ENCODE measurements at places on chromosomes 11 and 22.
A peak's percentile ranks its signal among the peaks of the same experiment; 100 is the strongest.

DNA sequence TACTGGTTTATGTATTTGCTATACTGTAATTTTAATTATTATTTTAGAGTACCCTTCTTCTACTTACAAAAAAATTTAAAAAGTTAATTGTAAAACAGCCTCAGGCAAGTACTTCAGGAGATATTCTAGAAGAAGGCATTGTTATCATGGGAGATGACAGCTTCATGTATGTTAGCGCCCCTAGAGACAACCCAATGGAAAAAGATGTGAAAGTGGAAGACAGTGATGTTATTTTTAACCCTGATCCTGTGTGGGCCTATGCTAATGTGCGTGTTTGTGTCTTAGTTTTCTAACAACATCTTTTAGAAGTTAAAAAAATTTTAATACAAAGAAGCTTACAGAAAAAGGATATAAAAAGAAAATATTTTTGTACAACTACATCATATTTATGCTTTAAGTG is 205.0 kb downstream of the FAM76B start:
- DNase-seq = no peak

- no peak for DNase-seq
Observed at GRCh38 chr22:46233231-46233630, 16.9 kb downstream of the CDPF1 start.

DNA sequence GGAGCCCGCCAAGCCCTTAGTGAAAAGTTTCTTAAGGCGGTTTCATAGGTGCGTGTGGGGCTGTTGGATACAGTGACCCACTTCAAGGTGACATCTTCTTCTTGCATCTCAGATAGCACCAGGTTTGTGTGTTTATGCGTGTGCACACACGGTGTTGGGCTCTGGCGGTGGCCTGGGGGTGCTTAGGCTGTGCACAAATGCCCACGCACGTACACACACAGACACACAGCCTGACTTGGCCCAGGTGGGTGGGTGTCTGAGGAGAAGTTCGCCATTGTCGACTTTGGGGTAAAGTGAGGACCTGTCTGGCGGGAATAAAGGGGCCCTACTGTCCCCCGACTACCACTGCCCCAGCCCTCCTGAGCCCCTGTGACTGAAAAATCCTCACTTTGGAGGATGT is 103.8 kb downstream of the KCNQ1 start:
- DNase-seq = no peak

- DNase-seq = peak; percentile 78
Observed at GRCh38 chr11:93543292-93543977, at the start of gene SMCO4. Gene SMCO4, minus strand, starts transcription at chr11:93543391. Its CDS starts 64,202 bp downstream, at chr11:93479189.

GRCh38 chr11:123480290-123480815 is 50.3 kb downstream of the GRAMD1B start:
- no peak for DNase-seq

- no peak for DNase-seq
Observed at GRCh38 chr11:75333022-75333806, 18.2 kb downstream of the ARRB1 start.

DNA sequence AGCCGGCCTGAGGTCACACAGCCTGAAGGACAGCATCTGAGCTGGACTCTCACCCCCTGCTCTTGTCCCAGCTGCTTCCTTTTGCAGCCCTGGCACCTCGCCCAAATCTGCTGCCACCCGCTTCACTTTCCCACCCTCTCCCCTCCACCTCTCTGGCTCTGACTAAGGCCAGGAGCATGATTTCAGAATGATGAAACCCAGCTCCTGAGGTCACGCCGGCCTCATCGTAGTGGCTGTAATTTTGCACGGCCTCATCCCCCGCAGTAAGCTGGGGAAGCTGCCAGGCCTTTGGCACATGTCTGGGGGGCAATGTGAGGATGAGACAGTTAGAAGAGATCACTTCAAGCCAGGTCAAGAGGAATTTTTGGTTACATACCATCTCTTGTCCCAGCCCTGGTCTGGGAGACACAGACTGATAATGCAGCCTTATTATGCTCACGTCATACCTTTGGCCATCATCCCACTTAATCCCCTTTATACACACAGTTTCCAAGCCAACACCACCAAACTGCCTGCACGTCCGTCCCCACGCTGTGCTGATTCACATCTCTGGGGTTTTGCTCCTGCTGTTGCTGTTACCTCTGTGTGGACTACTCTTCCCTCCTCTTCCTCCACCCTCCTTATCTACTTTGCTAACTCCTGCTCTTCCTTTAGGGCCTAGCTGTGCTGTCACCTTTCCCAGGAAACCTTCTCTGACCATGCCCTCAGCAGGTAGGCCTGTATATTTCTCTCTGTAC is 58.1 kb downstream of the CHRDL2 start:
- peak; percentile 88 for DNase-seq

GRCh38 chr11:67664696-67665540 is 9.5 kb downstream of the ALDH3B2 start:
- no peak for DNase-seq

GRCh38 chr11:32385998-32386397 is 49.3 kb downstream of the WT1 start:
- peak; percentile 19 for DNase-seq

DNA sequence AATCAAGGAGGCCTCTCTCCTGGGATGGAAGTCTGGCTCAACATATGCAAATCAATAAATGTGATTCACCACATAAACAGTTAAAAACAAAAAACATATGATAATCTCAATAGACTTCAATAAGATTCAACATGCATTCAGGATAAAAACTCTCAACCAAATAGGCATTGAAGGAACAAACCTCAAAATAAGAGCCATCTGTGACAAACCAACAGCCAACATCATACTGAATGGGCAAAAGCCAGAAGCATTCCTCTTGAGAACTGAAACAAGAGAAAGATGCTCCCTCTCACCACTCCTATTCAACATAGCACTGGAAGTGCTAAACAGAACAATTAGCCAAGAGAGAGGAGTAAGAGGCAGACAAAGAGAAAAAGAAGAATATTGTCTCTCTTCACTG is 54.0 kb upstream of the SEZ6L start:
- DNase-seq = no peak

GRCh38 chr11:40722179-40722795 is 737.2 kb downstream of the LRRC4C start:
- DNase-seq = no peak

GRCh38 chr22:46540874-46541273 is 3.5 kb upstream of the CELSR1 start:
- no peak for DNase-seq

DNA sequence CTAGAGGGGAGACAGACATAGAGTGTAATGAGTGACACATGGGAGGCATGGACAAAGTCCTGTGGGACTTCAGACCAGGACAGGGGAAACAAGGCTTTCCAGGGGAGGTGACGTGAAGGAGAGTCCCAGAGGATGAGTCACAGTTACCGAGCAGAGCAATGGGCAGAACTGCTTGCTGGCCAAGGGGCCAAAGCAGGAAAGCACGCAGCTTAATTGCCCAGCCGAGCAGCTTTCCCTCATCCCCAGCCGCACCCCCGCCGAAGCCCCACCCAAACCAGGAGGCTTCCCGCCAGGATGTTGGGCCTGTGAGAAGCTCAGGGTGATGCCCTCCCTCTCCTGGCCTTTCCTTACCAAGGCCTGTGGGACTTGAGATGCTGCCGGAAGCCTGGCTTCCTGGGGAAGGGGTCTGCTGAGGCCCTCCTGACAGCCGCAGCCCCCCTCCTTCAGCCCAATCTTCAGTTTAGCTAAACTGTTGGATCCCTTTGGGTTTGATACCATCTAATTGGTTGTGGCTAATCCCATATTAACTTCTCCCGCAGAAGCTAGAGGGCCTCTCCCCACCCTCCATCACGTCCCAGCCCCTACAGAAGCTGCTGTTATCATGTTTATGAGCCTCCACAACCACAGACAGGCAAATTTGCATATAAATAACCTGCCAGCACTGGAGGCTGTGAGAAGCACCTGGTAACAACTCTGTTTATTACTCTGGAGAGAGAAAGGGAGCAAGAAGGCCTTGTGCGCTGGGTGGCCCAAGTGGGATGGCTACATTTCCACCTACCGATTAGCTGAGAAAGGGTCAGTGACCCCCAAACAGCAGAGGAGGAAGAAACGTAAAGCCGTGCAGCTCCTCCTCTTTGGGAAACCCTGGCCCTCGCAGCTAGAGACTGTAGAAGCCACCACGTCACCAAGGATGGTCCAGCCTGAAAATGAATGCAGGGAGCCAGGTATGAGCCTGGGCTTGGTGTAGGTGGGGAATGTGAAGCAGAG is 80.0 kb downstream of the TRIM29 start:
- no peak for DNase-seq

- DNase-seq = no peak
Observed at GRCh38 chr11:68549789-68550484, 89.4 kb downstream of the PPP6R3 start.

- no peak for DNase-seq
Observed at GRCh38 chr11:95723361-95723942, 66.1 kb downstream of the FAM76B start.

GRCh38 chr11:69270941-69271340 is 23.0 kb upstream of the MYEOV start:
- no peak for DNase-seq

DNA sequence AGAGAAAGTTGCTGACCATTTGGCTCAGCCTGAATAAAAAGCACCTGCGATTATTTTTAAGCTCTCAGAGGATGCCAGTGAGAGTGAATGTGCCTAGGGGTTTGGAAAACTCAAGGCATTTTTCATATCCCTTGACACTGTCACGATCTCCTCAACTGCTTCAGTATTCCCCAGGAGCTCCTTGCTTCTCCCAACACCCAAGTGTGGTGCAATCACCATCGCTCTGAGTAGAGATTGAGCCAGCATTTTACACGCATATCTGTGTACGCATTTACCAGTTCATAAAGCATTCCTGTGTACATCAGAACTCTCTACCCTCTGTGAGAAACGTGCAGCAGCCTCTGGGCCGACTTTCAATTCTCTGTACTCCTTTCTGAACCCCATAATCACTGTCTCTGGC is 1.3 kb downstream of the SRRD start:
- no peak for DNase-seq

DNA sequence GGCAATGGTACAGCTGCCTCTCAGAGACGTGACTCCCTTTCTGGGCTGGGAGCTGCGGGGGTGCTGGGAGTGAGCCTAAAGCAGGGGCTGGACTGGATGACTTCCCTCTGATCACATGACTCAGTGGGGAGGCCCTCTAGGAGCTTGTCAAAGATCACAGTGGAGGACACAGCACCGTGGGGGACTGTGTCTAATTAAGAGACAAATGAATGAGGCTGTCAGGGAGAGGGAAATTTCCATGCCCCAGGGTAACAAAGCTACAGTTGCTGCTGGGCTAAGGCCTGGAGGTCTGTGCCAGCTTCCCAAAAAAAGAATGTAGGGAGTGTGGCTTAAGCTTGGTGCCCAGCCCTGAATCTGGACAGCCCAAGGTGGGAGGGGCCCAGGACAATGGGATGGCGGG is 262.8 kb upstream of the PLET1 start:
- no peak for DNase-seq

- no peak for DNase-seq
Observed at GRCh38 chr11:78802058-78802761, 227.5 kb upstream of the NARS2 start.

DNA sequence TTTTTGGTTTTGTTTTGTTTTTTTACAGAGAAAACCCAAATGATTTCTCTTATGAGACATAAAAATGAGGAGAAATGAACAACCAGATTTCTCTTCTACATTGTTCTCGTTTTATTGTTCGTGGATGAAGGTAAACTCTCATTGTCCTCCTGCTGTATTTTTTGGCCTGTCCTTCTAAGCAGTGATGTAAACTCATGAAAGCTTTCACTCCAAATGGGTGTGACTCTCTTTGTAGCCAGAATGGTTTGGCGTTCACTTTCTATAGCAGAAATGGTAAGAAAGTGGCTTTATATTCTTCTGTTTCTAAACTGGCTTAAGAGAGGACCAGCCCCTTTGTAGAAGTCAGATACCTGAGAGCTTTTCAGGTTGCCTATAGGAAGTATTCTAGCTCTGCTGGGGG is 15.5 kb upstream of the BMAL1 start:
- DNase-seq = no peak

DNA sequence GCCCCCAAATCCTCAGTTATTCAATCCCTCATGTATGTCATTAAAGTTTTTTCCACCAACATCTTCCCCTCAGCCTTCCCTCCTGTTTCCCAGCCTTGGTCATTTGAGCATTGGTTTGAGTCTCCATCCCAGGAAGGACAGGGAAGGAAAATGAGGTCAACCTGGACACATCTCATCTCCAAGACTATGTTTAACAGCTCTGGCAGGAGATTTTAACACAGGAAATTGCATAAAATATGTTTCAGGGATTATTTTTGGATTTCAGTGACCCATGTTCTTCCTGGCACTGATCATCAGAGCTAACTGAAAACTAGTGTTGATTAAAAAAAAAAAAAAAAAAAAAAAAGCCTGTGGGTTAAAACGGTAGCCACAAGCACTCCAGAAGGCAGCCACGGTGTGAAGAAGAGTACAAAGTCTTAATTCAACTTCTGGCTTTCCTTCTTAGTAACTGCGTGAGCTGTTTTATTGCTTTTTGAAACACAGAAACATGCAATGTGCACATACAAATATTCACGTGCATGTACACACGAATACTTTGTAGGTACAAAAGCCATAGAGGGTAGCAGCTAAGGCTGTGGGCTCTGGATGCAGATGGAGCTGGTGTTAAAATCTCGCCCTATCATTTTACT is 164.4 kb upstream of the DDI1 start:
- no peak for DNase-seq

- DNase-seq = no peak
Observed at GRCh38 chr11:31845331-31845730, 34.2 kb upstream of the PAX6 start.

DNA sequence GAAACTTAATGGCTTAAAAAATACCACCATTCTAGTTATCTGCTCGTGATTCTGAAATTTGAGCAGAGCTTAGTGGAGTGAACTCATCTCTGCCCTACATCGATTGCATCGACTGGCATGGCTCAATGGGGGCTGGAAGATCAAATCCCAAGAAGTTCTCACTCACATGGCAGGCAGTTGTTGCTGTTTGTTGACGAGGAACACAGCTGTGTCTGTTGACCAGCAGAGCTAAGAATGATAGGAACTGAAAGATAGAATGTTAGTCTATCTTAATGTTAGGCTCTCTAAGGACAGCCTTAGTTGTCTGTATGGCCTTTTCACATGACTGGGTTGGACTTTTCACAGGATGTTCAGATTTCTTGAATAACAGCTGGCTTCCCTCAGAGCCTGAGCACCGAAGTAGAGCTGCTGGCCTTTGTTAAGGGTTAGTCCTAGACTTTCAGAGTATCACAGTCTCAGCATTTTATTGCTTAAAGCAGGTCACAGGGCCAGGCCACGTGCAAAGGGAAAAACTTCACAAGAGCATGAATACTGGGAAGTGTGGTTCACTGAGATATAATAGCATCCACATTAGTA is 31.6 kb upstream of the IZUMO1R start:
- no peak for DNase-seq

- no peak for DNase-seq
Observed at GRCh38 chr11:35330931-35331330, 88.4 kb downstream of the SLC1A2 start.

DNA sequence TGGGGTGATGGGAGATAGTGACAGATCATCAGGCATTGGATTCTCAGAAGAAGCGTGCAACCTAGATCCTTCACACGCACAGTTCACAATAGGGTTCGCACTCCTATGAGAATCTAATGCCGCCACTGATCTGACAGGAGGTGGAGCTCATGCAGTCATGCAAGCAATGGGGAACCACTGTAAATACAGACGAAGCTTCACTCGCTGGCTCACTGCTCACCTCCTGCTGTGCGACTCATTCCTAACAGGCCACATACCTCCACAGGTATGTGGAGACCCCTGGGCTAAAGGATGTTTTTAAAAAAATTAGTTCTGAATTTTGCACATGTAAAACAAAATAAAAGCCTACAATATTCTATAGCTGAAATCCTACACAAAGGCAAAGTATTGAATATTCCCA is 20.5 kb upstream of the TEAD1 start:
- no peak for DNase-seq

GRCh38 chr11:43789700-43790443 is 90.8 kb upstream of the ALKBH3 start:
- peak; percentile 3 for DNase-seq
